ENCODE measurements at places on chromosomes 12 and 14.

- DNase-seq: no peak
Observed at GRCh38 chr14:93322929-93323599, 9.8 kb downstream of the BTBD7 start.

- DNase-seq: peak; percentile 16
Observed at GRCh38 chr12:32603858-32604257, 75.2 kb upstream of the DNM1L start.

GRCh38 chr14:84108746-84109457 is 1421.0 kb upstream of the FLRT2 start:
- peak; percentile 9 for DNase-seq

GRCh38 chr12:2267703-2268470 is 215.1 kb downstream of the CACNA1C start:
- peak; percentile 82 for DNase-seq

GRCh38 chr14:103086771-103087342 is 2.8 kb downstream of the LBHD2 start:
- DNase-seq: no peak

- DNase-seq: peak; percentile 72
Observed at GRCh38 chr12:110270125-110270962, 10.7 kb upstream of the ATP2A2 start.

DNA sequence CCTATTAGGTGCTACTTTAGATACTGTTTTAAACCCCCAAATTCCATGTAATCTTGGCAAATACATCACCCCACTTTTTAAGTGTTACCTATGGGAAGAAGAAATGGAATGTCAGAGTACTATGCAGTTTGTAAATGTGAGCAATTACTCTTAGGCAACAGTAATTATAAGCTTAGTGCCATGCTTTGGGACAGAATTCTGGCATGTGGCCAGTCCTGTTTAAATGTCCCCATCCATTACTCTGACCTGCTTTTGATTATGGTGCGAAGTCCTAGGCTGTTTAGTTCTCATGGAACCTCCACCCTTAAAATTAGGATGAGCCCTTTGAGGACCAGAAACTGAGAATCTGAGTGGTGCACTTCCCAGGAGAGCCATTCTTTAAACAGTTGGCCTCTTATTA is 321.4 kb upstream of the RGS6 start:
- DNase-seq: no peak

DNA sequence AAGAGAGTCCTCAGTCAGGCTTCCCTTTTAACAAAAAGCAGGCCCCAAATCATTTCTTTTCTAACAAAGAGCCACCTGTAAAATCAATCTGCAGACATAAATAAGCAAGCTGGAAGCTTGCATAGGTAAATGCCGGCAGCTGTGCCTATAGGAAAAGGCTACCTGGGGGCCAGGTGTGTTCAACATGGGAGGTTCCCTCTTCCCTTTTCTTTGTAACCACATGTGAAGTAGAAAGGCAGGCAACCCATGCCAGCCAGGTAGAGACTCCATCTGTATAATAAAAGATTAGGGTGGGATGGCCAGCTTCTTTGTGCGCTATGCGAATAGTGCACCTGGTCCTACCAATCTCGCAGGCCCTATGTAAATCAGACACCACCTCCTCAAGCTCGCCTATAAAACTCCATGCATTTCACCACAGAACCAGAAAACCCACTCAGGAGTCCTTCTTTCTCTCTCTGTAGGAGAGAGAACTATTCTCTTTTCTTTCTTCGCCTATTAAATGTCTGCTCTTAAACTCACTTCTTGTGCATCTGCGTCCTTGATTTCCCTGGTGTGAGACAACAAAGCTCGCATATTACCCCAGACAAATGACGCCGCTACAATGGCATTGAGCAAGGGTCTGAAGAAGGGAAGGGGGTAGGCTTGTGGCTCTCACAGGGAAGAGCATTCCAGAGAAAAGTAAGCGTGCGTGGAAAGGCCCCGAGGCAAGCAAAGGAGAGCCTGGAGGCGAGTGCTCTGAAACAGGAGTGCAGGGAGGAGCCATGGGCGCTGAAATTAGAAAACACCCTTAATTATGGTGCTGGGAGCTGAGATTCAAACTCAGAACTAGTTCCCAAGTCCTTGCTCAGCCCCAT is 67.2 kb downstream of the TTC9 start:
- DNase-seq: no peak

- DNase-seq: no peak
Observed at GRCh38 chr12:6384499-6385436, 806 bp downstream of the LTBR start.

GRCh38 chr12:46608431-46609272 is 217.1 kb downstream of the SLC38A4 start:
- DNase-seq: peak; percentile 89

- DNase-seq: no peak
Observed at GRCh38 chr12:77861317-77861716, 30.6 kb downstream of the NAV3 start.

DNA sequence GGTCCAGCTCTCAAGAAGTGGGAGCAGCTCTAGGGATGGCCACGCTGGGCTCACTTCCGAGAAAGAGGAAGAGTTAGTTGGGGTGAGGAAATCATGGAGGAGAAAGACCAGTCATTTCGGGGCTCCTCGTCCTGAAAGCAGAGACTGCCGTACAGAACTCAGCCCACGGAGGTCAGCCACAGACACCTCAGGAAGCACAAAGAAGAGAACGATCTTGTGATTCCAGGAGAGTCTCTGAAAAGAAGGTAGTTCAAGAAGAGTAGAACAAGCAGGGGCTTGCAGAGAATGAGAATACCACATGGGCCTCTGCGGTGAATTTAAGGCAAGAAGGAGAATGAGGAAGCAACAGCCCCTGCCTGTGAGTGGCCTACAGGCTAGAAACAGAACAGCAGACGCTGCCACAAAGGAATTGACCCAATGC is 311.9 kb downstream of the CACNA1C start:
- no peak for DNase-seq

DNA sequence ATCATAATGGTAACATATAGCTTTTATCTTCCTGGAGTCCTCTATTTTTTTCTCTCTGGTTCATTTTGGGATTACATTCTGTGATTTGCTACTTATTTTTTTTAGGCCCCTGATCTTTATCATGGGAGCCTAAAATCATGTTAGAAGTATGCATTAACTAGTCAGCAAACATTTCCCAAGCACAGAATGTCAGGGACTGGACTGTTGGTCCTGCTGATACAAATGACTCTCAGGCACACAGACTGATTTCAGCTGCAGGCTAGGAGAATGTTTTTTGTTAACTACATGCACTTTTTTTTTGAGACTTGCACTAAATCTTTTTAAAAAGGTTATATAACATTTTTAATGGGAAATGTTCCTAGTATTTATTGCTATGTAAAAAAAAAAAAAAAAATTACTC is 131.1 kb downstream of the ACSS3 start:
- peak; percentile 67 for DNase-seq

DNA sequence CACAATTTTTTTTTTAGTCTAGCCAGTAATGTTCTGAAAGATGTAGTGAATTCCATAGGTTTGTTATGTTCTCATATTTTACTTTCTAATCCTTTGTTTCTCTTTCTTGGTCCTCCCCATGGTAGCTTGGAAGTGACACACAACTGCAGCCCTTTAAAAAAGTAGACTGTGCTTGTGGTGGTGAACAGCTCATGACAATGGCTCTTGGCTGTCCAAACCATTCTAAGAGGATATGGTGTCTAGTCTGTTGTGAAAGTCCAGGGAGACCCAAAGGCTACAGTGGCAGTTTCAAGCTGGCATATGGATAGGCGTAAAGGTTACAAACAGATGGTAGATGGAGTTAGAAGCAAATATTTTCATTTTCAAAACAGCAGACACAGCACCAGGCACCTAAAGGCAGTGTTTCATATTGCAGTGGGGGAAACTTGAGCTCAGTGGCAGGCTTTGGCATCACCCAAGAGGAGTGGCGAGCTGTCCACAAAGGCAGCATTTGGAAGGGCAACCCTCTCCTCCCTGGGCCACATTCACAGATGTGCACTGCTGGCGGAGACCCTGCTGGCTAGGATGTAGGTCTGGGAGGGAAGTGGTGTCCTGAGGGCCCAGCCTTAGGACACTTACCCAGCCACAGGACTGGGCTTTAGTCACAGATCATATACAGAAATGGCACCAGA is 102.1 kb downstream of the DYRK2 start:
- no peak for DNase-seq

DNA sequence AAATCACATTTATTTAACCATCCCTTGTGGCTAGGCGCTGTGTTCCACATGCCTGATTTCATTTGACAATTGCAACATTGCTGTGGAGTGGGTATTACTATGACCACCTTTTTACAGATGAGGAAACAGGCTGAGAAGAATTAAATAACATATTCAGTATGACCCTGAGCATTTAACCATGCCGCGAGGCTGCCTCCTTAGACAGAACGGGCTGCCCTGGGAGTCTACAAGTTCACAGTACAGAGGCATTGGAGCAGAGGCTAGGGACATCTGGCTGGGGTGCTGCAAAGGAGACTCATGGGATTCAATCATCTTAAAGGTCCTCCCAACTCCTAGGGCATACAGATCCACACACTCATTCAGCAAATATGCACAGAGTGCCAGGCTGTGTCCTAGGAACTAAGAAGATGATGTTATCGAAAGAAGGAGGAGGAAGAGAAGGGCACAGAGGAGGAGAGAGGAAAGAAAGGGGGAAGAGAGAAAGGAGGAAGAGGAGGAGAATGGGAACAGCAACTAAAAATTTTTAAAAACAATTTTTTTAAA is 164.7 kb upstream of the CCND2 start:
- DNase-seq: peak; percentile 10

GRCh38 chr12:55816881-55817344 is 611 bp downstream of the SARNP start:
- no peak for DNase-seq

- no peak for DNase-seq
Observed at GRCh38 chr14:35956376-35957085, 130.4 kb downstream of the BRMS1L start.

GRCh38 chr12:131266591-131267467 is 313.1 kb downstream of the ADGRD1 start:
- no peak for DNase-seq

GRCh38 chr12:129997239-129997638 is 93.4 kb upstream of the TMEM132D start:
- DNase-seq: no peak

DNA sequence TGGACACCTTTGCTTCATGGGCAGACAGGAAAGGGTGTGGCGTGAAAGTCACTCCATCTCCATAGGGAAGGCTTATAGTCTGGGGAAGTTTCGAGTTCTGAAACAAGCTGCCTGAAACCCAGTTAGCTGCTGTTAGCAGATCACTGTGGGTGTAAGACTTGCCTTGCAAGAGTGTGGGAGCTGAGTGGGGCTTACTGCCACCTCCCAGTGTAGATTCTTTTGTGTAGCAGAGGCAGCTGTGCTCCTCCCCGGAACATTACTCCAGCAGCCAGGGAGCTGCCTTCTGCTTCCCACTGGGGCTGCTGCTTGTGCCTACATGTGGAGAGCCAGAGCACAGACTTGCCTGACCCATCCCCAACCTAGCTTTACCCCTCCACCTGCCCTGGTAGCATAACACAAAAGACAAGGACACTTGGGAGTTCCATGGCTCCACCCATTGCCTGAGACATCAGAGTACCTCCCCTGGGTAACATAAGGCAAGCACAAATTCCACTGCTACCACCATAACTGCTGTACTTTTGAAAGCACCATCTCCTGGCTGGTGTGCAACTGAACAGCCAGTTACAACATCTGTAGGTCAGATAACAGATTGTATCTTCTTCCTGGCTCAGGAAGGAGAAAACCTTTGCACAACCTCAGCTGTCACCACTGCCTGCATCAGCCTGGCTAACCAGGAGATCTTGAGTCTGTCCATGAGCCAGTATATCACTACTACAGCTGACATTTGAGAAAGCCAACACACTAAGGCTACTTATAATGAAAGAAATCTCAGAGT is 69.5 kb downstream of the ADAMTS20 start:
- DNase-seq: no peak

- DNase-seq: no peak
Observed at GRCh38 chr12:112969547-112970306, 8.6 kb upstream of the OAS2 start.

GRCh38 chr12:57723630-57723962 is 14.9 kb downstream of the AGAP2 start:
- no peak for DNase-seq

GRCh38 chr12:62637679-62638078 is 171.1 kb downstream of the MON2 start:
- DNase-seq: no peak

DNA sequence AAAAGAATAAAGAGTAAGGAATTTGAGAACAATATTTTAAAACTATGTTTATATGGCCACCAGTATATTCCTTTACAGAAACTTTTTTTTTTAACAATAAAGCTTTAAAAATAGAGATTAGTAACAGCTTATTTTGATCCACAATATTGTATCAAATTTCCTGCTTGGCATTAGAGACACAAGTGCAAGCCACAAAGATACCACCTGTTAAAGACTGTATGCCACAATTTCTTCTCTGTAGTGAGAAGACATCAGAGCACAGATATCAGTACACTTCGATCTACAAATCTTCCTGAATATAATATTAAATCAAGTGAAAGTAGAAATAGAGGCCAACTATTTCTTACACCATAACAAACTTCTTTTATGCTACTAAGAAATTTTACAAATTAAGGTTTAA is 68.0 kb downstream of the GALNT4 start:
- no peak for DNase-seq

DNA sequence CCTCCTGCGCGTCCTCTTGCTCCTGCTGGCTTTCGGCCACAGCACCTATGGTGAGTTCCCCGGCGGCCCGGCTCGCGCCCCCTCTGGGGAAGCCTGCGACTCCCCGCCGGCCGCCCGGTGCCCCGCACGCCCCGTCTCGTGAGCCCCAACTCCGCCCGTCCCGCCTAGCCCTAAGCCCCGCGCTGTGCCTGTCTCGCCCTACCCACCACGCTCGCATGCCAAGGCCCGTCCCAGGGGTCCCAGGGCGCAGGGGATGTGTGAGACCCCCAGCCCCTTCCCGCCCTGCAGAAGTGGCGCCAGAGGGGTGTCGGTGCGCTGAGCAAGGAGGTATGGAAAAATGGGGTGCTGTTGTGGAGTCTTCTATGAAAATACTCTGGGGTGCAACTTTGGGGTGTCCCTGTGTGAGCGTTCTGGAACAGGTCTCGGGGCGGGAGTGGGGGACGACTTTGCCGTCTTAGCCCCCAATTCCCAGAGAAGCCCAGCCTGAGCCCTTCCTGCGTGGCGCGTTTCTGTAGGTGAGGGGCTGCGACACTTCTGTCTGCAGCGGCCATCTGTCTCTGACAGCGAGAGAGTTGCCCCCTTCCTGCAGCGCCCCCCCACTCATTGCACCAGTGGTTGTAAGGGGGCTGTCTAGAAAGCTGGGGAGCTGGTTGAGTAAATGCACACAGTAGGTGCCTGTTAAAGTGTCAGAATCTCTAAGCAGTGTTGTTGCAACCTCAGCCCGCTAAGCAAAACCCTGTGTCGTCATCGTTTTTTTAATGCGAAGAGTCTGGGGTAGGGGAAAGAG is 587 bp downstream of the DLK1 start:
- DNase-seq: no peak
